ENCODE measurements at places on chromosomes 1 and 21.

- DNase-seq, result no peak
Observed at GRCh38 chr1:81974222-81974841, 173.6 kb downstream of the ADGRL2 start.

GRCh38 chr1:239260842-239261241 lies 125.5 kb upstream of the CHRM3 start:
- no peak for DNase-seq

DNA sequence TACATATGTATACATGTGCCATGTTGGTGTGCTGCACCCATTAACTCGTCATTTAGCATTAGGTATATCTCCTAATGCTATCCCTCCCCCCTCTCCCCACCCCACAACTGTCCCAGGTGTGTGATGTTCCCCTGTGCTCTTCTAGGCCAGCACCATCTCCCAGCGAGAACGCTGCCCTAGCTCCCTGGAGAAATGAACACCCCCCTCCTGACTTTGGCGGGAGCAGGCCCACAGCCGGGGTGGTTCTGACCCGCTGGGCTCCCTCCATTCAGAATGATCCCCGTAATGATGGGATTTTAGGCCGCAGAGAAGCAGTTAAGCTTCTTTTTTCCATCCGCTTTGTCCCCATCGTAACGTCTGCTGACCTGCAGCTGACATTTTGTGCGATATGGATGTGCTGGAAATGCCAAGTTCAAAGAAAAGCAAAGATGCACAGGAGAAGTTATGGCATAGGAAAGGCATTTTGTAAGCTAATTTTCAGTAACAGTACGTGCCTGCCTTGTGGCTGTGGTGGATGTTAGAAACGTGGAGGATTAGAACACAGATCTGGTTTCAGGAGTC lies 39.3 kb downstream of the ELK4 start:
- peak; percentile 43 for DNase-seq

- no peak for DNase-seq
Observed at GRCh38 chr1:182118851-182119250, 57.3 kb upstream of the ZNF648 start.

- no peak for DNase-seq
Observed at GRCh38 chr1:248849152-248849551, 9.7 kb downstream of the ZNF692 start.

DNA sequence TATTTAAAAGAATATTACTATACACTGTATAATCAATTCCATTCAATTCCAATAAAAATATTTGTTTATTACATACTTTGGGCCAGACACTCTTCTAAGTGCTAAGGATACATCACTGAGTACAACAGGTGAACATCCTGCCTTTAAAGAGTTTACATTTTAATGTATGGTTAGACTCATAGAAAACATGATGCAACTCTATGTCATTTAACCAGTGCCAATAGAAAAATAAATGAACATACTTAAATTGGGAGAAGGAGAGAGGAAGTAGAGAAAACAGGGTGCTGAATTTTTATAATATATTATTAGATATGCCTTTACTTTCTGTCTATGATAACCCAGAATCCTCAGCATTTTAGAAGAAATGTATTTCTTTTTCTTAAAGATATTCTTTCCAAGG lies 119.2 kb downstream of the TSEN15 start:
- no peak for DNase-seq

GRCh38 chr1:172054172-172054571 lies 212.9 kb downstream of the DNM3 start:
- DNase-seq, result no peak

- DNase-seq, result no peak
Observed at GRCh38 chr1:12630946-12631530, 12.8 kb upstream of the AADACL4 start.

DNA sequence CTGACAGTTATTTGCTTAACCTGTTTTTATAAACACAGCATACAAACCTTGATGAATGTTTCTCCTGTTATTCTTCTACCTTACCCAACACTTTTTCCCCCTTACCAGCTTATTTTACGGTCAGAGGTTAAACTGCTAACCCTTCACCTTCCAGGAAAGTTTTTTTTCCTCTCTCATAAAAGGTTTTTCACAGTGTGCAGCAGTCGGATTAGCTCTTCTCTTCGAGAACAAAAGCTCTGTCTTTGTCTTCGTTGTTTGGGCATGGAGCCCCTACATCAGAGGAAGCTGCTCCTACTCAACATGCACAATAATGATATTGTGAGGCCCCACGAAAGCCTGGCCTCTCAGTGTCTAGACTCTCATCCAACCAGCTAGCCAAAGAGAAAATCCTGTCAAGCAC lies 42.0 kb downstream of the DENND1B start:
- no peak for DNase-seq

- no peak for DNase-seq
Observed at GRCh38 chr1:41819069-41819468, 99.7 kb downstream of the HIVEP3 start.

DNA sequence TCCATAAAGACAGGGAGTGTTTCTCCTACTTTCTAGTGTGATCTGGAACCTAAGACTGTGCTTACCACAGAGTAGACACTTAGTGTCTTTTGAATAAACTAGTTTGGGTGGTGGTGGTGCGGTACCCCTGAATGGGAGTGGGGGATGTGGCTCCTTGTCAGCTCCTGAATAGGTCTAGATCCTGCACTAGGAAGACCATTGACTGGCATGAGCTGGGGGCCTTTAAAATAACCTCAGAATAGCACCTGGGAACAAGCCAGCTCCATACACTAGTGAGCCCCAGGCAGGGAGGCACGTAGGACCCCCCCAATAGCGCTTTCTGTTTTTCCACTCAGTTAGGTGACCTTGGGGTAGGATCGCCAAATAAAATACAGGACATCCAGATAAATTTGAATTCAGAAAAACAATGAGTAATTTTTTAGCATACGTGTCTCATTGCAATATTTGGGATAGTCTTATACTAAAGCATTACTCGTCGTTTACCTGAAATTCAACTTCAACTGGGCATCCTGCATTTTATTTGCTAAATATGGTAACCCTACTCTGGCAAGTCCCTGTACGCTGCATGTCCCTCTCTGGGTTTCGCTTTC lies 45.6 kb downstream of the AZIN2 start:
- no peak for DNase-seq

GRCh38 chr1:53584777-53585107 lies 125.5 kb downstream of the DMRTB1 start:
- no peak for DNase-seq

DNA sequence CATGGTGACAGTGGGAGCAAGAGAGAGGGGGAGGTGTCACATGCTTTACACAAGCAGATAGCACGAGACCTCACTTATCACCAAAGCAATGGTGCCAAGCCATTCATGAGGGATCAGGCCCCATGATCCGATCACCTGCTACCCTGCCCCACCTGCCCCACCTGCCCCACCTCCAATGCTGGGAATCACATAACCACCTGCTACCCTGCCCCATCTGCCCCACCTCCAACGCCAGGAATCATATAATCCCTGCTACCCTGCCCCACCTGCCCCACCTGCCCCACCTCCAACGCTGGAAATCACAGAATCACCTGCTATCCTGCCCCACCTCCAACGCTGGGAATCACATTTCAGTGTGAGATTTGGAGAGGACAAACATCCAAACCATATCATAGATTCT lies 10.6 kb upstream of the AIRE start:
- no peak for DNase-seq

GRCh38 chr1:12666141-12666735 lies 22.4 kb downstream of the AADACL4 start:
- DNase-seq, result no peak

DNA sequence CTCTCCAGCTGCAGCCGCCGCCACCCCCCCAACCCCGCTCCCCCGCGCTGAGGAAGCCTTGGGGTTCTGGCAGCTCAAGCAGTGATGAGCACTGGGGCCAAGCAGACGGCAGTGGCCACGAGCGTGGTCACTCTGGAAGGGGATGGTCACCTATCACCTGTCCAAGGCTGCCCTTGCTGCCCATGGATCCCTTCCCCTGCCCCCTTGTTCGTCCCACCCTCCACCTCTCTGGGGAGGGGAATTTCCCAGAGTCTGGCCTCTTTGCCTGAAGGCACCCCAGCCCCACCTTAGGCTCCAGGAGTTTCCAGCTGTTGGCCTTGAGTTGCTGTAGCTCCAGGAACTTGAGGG lies 7.2 kb upstream of the SMIM12 start:
- DNase-seq, result no peak

DNA sequence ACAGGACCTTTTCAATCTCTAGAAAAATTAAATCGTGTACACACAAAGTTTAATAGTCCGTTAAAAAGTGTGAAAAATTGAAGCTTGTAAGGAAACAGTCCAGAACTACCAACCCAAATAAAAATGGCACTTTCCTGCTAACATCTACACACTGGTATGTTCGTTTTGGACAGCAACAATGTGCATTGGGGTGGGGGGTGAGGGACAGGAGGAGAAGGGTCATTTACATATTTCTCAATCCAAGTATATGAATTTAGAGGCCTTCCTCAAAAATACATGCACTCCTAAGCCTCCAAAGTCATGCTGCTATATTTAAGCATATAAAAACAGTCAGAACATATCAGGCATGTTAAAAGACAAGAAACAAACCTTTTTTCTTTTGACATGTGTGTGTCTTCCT lies 2.5 kb downstream of the PPP1R15B start:
- DNase-seq, result no peak

DNA sequence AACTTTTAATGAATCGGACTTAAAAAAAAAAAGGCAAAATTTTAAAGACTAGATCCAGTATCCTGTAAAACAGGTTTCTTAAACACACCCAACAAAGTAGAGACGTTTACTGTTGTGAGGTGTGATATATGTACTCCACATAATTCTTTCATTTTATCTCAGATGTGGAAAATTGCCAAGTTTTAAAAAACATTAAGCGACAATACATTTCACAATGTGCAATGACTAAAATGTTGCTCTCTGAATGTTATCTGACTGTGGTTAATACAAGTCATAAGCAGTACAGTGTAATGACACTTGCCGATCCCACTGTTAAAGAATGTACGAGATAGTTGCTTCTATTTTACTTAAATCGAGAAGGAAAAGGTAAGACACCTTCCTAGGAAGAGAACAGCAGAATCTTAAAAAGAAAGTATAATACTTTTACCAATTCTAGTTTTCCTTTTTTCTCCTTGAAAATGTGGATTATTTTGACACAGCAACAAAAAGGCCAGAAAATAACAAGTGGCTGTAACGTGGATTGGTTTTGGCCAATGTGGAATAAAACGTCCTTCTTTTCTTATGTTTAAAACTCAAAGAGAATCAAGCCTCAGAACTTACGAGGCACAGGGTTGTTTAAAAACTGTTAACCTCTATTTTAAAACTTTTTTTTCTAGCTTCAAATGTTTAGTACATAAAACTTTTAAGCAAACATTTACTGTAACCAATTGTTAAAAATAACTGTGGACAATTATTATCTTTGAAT lies 51.4 kb downstream of the TP53BP2 start:
- no peak for DNase-seq

DNA sequence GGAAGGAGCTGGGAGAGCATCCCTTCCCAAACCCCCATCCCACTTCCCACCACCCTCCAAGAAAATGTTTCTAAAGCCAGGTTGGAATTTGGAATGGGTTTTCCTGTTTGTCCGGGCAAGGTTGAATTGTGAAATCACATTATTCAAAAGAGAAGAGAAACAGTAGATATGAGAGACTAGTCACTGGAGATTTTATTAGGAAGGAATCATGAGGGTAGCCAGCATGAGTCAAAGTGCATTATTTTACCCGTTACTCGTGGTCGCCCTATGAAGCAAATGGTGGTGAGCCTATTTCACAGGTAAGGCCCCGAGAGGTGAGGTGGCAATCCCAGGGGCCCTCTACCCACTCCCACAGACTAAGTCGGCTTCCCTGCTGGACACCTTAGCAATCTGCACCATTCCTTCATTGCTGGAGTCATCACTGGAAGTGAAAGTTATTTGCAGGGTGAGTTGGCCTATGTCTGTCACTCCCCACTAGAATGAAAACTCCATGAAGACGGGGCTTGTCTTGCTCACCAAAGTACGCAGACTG lies 52.8 kb downstream of the TOMM20 start:
- DNase-seq, result no peak

GRCh38 chr1:59071876-59072582 lies 224.9 kb upstream of the FGGY start:
- DNase-seq, result no peak

- no peak for DNase-seq
Observed at GRCh38 chr1:204793259-204793914, 77.3 kb upstream of the NFASC start.

DNA sequence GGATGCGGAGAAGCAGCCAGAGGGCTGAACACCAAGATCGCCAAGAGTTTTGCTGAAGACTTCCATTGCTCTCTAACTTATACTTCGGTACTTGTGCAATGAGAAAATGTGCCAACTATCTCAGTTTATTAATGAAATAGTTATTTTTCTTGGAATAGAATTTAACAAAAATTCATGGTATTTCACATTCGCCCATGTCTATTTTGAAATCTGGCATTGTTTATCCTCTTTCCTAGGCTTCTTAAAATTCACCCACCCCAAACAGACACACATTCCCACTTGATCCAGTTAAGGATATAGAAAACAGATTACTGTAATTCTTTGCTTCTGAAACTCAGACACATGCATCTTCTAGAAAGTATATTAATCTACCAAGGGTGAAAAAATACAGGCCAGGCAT lies 56.3 kb upstream of the ADAMTS5 start:
- DNase-seq, result no peak

- DNase-seq, result no peak
Observed at GRCh38 chr1:7207875-7208646, 422.8 kb downstream of the CAMTA1 start.

- no peak for DNase-seq
Observed at GRCh38 chr1:55188909-55189308, 26.3 kb downstream of the USP24 start.

DNA sequence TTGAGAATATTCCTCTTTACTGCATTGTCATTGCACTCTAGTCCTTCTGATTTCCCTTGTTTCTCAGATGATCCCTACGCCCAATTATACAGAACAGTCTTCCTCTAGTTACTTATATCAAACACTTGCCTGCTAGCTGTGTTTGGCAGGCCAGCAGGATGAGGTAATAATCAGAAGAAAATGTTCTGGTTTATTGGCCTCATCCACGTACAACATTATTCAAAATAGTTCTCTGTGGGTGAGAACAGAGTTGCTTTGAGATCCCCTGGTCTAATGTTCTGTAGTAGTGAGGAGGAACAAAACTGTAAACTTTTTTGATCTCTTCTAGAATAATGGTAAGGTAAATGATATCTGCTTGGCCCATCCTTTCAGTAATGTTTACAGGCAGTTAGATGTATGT lies 22.3 kb upstream of the C1orf105 start:
- no peak for DNase-seq

DNA sequence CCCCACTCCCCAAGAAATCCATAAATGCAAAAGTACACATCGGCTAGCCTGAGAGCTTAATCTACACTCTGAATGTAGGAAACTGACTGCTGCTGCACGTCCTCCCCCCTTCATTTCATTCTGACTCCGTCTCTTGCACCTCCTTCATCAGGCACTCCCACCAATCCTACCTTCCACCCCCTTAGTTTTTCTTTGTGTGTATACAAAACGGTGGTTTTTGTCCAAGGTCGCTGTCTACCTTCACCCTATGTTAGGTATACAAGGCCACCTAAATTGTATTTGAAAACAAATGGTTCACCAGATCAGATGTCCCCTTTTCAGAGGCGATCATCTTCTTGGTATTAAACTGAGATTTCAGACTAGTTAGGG lies 1.9 kb downstream of the WDR26 start:
- no peak for DNase-seq
